Activated naive CD4-positive, alpha-beta T cell treated with anti-CD3 and anti-CD28 coated beads for 36 hours (primary cell): ENCODE measurements at places on chromosomes 7 and 10. TPM values are rescaled to one million over a fixed set of nuclear protein-coding genes. Genes with fewer than 3 reads are reported as not detected.
A peak's percentile ranks its signal among the peaks of the same experiment; 100 is the strongest.

DNA sequence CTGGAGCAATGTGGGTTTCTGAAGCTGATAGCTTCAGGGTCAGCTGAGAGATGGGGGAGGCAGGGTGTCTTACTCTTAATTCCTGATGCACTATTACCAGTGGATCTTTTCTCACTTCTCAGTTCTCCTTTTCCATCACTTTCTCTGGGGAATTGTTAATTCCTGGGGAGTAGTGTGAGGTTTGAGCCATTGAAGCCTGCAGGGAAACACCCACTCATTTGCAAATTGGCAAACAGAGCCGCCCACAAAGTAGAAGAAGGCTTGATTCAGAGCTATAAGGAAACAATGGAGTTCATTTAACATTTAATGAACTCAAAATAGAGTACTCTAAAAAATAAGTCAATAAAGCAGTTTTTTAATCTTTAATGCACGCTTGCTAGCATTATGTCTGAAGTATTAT, 4.3 kb upstream of the TECTB start:
- H3K27ac ChIP-seq, result no peak overlapping the region
- H3K27me3 ChIP-seq, result peaks cover 7% of the 10 kb centered on the region
- H3K36me3 ChIP-seq, result no peaks in the 10 kb centered on the region
- H3K4me3 ChIP-seq, result no peak overlapping the region

- H3K4me3 ChIP-seq, result no peak overlapping the region
- no peaks in the 10 kb centered on the region for H3K4me1 ChIP-seq
- no peaks in the 10 kb centered on the region for H3K27me3 ChIP-seq
- no peaks in the 10 kb centered on the region for H3K36me3 ChIP-seq
- no peak for DNase-seq
- no peak overlapping the region for H3K27ac ChIP-seq
Observed at GRCh38 chr10:57395923-57396322, 871.8 kb downstream of the IPMK start.

- H3K4me3 ChIP-seq, result peak overlapping the region; percentile 95
- peaks cover 28% of the 10 kb centered on the region for H3K4me1 ChIP-seq
- no peaks in the 10 kb centered on the region for H3K27me3 ChIP-seq
- DNase-seq, result no peak
- peaks cover 12% of the 10 kb centered on the region for H3K36me3 ChIP-seq
Observed at GRCh38 chr7:154929006-154929726, 73.8 kb downstream of the PAXIP1 start.

DNA sequence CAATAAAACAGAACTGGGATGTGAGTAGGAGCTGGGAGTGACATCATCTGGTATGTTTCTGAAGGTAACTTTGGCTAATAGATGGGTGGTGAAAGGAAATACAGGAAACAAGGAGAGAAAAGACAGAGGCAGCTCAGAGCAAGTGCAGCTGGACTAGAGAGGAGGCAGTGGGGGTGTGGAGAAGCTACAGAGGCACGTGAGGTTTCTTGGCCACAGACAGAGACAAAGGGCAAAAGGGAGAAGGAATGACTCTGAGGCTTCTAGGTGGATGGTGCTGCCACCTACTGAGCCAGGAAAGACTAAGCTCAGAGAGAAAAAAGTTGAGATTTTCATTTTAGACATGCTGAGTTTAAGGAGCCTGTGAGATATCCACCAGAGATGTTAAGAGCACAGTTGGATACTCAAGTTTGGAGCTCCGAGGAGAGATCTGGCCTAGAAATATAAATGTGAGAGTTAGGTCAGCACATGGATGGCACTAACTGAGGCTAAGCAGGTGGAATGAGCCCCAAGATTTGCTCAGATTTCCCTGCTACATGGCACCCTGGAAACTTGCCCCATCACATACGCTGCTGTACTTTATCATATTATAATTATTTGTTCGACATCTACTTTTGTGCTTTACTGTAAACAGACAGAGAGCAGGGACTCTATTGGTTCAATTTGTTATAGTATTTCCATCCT, 293.0 kb upstream of the IMMP2L start:
- H3K4me3 ChIP-seq, result no peak overlapping the region
- H3K27ac ChIP-seq, result no peak overlapping the region
- DNase-seq, result peak; percentile 24
- peaks cover 3% of the 10 kb centered on the region for H3K27me3 ChIP-seq
- H3K4me1 ChIP-seq, result no peaks in the 10 kb centered on the region
- H3K36me3 ChIP-seq, result no peaks in the 10 kb centered on the region

GRCh38 chr7:84175461-84175860, 19.1 kb downstream of the SEMA3A start:
- DNase-seq, result no peak
- no peaks in the 10 kb centered on the region for H3K36me3 ChIP-seq
- no peak overlapping the region for H3K27ac ChIP-seq
- H3K4me3 ChIP-seq, result no peak overlapping the region
- H3K27me3 ChIP-seq, result no peaks in the 10 kb centered on the region

DNA sequence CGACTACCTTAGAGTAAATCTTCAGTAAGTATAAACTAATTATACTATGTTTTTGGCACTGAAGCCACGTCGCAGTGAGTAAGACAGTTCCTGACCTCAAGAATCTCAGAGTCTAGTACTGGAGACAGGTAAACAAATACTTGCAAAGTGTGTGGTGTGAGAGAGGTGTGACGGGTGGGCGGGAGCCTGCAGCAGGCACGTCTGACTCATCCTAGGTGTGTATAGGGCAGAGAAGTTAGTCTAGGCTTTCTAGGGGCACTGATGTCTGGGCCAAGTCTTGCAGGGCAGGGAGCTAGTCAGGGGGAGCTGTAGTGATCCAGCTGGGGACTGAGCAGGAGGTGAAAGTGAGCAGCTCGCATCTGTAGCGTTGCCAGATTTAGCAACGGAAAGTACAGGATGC, 35.9 kb upstream of the SFTPD start:
- DNase-seq, result peak; percentile 65
- H3K4me3 ChIP-seq, result no peak overlapping the region
- H3K36me3 ChIP-seq, result peaks cover 1% of the 10 kb centered on the region
- peaks cover 13% of the 10 kb centered on the region for H3K4me1 ChIP-seq
- peaks cover 47% of the 10 kb centered on the region for H3K27me3 ChIP-seq

- H3K4me3 ChIP-seq, result no peak overlapping the region
- H3K27me3 ChIP-seq, result no peaks in the 10 kb centered on the region
Observed at GRCh38 chr7:157150882-157151281, 12.2 kb downstream of the UBE3C start.

DNA sequence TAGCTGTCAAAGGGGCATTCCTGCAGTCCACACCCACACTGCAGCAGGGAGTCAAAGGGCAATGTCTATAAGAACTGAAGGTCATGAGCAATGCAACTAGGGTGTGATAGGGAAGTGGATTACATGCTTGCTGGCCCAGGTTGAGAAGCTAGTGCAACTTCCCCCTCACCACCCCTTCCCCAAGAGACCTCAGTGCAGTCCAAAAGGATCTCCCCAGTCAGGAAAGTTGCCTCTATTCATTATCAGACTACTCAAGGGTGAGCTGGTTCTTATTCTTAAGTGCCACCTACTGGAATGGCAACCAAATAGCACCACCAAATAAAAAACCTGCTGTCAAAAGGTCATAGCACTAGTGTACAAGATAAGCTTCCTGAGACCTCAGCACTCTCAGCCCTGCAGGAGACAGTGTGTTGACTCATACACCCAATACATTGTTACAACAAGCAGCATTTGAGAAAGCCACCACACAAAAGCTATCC, 28.2 kb downstream of the MTERF1 start:
- no peak overlapping the region for H3K27ac ChIP-seq
- no peak overlapping the region for H3K4me3 ChIP-seq
- peaks cover 22% of the 10 kb centered on the region for H3K36me3 ChIP-seq
- H3K27me3 ChIP-seq, result no peaks in the 10 kb centered on the region

- no peaks in the 10 kb centered on the region for H3K4me1 ChIP-seq
- H3K4me3 ChIP-seq, result no peak overlapping the region
- H3K36me3 ChIP-seq, result no peaks in the 10 kb centered on the region
- DNase-seq, result no peak
- H3K27ac ChIP-seq, result no peak overlapping the region
- peaks cover 4% of the 10 kb centered on the region for H3K27me3 ChIP-seq
Observed at GRCh38 chr7:95095966-95096540, 188.7 kb downstream of the PPP1R9A start.

- peaks cover 8% of the 10 kb centered on the region for H3K27me3 ChIP-seq
- H3K4me1 ChIP-seq, result no peaks in the 10 kb centered on the region
- H3K27ac ChIP-seq, result no peak overlapping the region
Observed at GRCh38 chr7:32250471-32251260, 180.5 kb upstream of the PDE1C start.

- H3K36me3 ChIP-seq, result peaks cover 34% of the 10 kb centered on the region
- H3K27ac ChIP-seq, result peak overlapping the region; percentile 83
- no peak overlapping the region for H3K4me3 ChIP-seq
Observed at GRCh38 chr7:6392712-6393666, 54.8 kb downstream of the DAGLB start.

DNA sequence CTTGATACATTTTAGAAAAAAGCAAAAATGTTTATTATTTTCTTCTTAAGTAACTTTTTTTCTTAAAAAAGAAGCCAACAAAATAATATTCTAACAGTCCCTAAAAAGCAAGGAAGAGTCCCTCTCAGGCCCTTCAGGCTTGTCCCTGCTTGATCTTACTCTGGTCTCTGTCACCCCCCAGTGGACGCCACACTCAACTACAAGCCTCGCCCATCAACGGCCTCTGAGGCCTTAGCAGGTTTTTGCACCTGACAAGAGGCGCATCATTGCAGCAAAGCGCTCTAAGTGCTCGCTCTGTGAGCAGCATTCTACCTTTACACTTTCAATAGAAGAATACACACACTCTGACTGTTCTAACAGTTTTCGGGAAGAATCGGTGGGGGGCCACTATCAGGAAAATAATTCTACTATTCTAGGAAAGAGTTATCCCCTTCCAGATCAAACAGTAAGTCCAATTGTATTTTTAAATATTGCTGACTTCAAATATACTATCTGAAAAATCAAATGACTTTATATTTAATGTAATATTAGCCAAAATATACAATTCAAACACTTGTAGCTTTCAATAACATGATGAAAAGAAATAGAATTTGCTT, 139.2 kb downstream of the USP6NL start:
- H3K27ac ChIP-seq, result no peak overlapping the region
- peak; percentile 85 for DNase-seq
- H3K27me3 ChIP-seq, result no peaks in the 10 kb centered on the region
- no peak overlapping the region for H3K4me3 ChIP-seq
- no peaks in the 10 kb centered on the region for H3K36me3 ChIP-seq
- H3K4me1 ChIP-seq, result no peaks in the 10 kb centered on the region

DNA sequence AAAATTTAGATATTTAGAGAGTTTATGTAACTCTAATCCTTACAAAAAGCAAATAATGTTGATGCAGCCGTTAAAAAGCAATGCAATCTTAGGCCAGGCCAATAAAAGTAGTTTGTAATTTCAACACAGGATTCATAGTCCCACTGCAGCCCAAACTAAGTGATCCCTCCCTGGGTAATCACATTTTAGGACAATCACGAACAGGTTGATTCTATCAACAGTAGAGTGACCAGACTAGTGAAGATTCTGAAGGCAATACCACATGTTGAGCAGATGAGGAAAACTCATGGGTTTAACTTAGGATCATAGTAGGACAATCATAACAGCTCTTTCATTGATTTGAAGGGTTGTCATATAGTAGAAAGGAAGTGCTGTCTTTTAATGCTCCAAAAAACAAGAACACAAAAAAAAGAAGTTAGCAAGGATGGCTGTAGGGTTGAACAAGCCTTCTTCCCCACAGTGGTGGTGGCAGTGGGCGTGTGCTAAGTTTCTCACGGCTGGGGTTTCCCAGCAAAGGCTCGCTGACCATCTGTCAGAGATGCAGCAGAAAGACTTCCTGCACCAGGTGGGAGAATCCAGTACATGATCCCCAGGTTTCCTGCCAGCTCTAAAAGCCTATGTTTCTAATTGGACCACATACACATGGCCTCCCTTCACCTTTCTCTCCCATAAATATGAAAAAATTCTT, 212.2 kb downstream of the CHRM2 start:
- DNase-seq, result no peak
- no peaks in the 10 kb centered on the region for H3K27me3 ChIP-seq
- H3K36me3 ChIP-seq, result no peaks in the 10 kb centered on the region
- H3K4me1 ChIP-seq, result no peaks in the 10 kb centered on the region
- no peak overlapping the region for H3K27ac ChIP-seq

- DNase-seq, result no peak
- H3K27me3 ChIP-seq, result peaks cover 18% of the 10 kb centered on the region
- H3K4me1 ChIP-seq, result no peaks in the 10 kb centered on the region
Observed at GRCh38 chr10:25895856-25896255, 38.2 kb upstream of the MYO3A start.

DNA sequence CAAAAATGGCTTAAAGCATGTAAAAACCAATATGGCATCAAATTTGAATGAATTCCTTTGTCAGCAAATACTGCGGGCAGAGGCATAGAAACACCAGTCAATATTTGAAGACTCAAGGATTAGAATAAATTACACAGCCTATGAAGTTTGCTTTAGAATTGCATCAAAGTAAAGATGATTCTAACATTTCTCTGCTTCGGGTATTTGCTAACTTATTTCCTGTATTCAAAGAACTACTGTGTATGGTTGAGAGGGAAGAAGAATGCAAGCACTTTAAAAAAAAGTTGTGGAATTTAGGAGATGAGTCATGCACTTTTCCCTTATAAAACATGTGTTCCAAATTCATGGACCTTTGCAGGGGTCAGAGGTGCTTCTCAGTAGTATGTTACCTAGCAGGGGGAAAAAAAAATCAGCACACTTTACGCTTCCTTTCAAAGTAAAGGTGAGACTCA, 90.1 kb downstream of the PIP4K2A start:
- H3K36me3 ChIP-seq, result peaks cover 3% of the 10 kb centered on the region
- peak overlapping the region; percentile 59 for H3K27ac ChIP-seq
- H3K4me1 ChIP-seq, result peaks cover 92% of the 10 kb centered on the region
- no peaks in the 10 kb centered on the region for H3K27me3 ChIP-seq

DNA sequence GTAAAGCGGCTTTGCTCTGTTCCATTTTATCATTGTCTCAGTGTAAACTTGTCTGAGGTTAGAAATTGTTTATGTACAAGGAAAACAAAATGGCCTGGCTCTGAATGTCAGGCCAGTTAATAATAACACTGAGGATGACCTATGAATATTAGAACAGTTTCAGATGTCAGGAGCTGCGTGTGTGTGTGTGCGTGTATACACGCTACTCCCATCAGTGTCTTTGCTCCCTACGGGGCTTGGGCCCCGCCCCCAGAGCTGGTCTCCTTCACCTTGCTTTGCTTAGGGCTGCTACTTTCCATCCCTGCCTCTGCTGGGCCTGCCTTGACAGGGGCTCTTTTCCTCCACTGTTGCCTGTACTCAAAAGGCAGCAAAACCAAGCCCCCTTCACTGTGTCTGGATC, 142.3 kb upstream of the BET1 start:
- H3K36me3 ChIP-seq, result no peaks in the 10 kb centered on the region
- no peak overlapping the region for H3K4me3 ChIP-seq
- no peak for DNase-seq
- H3K27me3 ChIP-seq, result peaks cover 11% of the 10 kb centered on the region
- H3K27ac ChIP-seq, result no peak overlapping the region
- H3K4me1 ChIP-seq, result no peaks in the 10 kb centered on the region

GRCh38 chr10:78577712-78578111, 491.1 kb upstream of the ZMIZ1 start:
- no peak overlapping the region for H3K27ac ChIP-seq
- H3K36me3 ChIP-seq, result no peaks in the 10 kb centered on the region
- no peaks in the 10 kb centered on the region for H3K27me3 ChIP-seq
- H3K4me3 ChIP-seq, result no peak overlapping the region
- DNase-seq, result no peak

The ZNF239 gene
- 2.0 TPM for total RNA-seq

The LDB1 gene
- total RNA-seq, result 46.6 TPM

The TLL2 gene
- not detected for total RNA-seq

The MEST gene
- 1.4 TPM for total RNA-seq

The HECTD2 gene
- 3.1 TPM for total RNA-seq

The KEL gene
- total RNA-seq, result 0.83 TPM

The NEUROG3 gene
- total RNA-seq, result not detected

The OR13A1 gene
- not detected for total RNA-seq

The GHRHR gene
- not detected for total RNA-seq

The CLRN3 gene
- not detected for total RNA-seq
